ENCODE measurements at places on chromosomes 12 and 14. TPM values are rescaled to one million over a fixed set of nuclear protein-coding genes. Genes with fewer than 3 reads are reported as not detected.

GRCh38 chr12:31752450-31752849 is 23.6 kb upstream of the AMN1 start:
- DNase-seq: no peak

DNA sequence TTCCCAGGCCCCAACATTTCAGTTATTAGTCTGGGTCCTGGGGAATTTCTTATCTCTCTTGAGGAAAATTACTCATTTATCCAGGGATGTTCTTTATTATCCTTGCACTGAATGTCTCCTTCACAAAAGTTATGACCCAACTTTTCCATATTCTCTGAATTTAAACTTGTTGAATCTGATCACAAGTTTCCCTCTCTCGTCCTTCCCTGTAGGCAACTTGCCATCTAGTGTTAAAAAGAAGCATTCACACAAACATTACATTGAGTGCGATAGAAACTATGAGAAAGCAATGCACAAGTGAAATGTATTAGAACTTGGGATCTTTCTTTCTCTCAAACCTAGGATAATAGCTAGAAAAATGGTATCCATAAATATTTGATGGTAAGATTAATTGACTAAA is 608.4 kb downstream of the FSCB start:
- DNase-seq: no peak

DNA sequence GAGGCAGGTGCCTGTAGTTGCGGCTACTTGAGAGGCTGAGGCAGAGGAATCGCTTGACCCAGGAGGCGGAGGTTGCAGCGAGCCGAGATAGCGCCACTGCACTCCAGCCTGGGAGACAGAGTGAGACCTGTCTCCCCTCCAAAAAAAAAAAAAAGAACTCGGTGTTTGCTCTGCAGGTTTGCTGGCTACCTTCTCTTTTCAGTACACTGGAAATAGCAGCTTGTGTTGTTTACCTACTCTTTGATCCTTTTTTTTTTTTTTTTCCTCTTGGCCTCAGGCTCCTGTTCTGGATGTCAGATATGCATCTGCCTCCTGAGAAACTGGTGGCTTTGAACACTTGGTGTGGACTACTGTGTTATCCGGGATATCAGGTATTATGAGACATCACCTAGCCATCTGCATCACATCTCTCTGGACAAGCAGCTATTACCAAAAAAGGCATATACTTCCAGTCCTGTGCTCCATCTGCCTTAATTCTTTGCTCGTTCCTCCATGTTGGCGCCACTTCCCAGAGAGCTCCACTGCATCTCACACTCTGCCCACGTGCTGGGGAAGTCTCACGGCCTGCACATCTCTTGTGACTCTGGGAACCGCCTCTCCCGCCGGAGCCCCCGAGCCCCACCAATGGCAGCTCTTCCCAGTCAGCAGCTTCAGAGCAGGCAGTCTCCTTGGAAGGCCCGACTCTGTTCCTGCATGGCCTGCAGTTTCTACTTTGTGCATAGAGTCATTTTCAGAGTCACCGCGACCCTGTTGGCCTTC is 50.9 kb upstream of the TRAF3 start:
- DNase-seq: no peak

DNA sequence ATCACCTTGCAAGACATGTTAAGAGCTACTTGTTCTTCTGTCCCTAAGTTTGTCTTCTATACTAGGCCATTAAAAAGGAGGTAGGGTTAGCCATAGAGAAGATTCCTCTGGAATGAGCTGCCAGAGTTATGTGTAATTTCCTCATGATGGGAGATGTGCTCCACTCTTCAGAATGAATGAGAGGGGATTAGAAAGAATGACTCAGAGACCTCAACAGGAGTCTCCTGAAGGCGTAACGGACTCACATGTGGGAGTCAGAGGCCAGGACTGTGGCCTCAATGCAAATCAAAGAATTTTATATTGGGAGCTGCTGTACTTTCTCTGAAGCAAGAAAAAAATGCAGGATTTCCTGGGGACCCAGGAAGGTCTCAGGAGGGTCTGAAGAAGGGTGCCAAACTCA is 87.8 kb upstream of the ATXN7L3B start:
- DNase-seq: no peak

The KERA gene
- total RNA-seq: not detected

The OVCH1 gene
- not detected for total RNA-seq
